ENCODE measurements at places on chromosomes 12 and 14.

- DNase-seq: no peak
Measured at GRCh38 chr12:90172524-90172923, 463.9 kb upstream of the ATP2B1 start.

DNA sequence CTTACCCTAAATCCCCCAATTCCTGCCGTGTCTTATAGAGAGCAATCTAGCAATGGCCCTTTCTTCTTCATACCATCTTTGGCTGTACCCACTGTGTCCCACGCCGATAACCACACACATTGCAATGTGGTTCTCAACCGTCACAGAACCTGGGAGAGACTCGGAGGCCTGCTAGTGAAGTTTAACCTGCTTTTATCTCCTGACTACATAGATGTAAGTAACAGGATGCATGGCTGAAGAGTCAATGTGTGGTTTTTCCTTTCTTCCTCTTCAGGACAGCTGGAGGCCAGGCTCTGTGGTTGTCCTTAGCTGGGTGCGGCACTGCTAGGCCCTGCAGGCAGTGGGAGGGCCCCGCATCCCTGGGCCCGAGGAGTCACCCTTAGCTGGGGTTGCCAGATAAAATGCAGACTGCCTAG is 51.3 kb downstream of the ZNF664 start:
- DNase-seq: peak; percentile 48

DNA sequence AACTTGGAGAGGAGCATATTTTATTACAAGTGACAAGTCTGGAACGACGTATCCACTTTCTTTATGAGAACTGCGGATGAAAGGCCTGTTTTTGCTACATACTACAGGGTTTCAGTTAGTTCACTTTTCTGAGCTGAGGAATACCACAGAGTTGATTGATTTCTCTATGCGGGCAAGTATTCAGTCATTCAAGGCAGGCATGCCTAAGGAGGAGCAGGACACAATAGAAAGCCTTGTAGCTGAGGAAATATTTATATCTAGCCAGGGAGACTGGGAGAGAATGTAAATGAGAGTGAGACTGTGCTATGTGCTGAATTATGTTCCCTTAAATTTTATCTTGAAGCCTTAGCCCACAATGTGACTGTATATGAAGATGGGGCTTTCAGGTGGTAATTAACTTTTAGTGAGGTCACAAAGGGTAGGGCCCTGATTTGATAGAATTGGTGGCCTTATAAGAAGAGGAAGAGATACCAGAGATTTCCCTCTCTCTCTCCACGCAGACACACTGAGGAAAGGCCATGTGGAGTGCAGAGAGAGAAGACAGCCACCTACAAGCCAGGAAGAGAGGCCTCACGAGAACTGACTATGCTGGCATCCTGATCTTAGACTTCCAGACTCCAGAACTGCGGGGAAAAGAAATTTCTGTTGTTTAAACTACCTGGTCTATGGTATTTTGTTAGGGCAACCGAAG is 459.0 kb upstream of the ATP2B1 start:
- no peak for DNase-seq

DNA sequence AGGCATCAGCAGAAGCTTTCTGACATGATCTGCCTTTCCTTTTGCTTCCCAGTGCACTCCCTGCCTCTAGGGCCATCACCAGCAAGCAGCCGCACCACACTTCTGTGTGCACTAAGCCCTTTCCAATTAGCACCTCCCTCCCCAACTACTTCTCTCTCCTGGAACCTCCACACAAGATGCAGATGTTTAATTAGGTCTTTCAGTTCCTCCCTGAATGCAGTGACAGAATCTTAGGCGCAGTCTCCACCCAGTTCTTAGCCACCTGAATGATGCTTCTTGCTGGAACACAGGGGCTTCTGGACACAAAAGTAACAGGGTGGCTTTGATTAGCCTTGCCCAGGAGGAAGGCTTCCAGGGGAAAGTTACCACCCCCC is 32.9 kb downstream of the NIN start:
- DNase-seq: no peak

- no peak for DNase-seq
Measured at GRCh38 chr12:57940915-57941164, 527 bp upstream of the ATP23 start.

GRCh38 chr12:115320967-115321366 is 637.0 kb upstream of the TBX3 start:
- no peak for DNase-seq

DNA sequence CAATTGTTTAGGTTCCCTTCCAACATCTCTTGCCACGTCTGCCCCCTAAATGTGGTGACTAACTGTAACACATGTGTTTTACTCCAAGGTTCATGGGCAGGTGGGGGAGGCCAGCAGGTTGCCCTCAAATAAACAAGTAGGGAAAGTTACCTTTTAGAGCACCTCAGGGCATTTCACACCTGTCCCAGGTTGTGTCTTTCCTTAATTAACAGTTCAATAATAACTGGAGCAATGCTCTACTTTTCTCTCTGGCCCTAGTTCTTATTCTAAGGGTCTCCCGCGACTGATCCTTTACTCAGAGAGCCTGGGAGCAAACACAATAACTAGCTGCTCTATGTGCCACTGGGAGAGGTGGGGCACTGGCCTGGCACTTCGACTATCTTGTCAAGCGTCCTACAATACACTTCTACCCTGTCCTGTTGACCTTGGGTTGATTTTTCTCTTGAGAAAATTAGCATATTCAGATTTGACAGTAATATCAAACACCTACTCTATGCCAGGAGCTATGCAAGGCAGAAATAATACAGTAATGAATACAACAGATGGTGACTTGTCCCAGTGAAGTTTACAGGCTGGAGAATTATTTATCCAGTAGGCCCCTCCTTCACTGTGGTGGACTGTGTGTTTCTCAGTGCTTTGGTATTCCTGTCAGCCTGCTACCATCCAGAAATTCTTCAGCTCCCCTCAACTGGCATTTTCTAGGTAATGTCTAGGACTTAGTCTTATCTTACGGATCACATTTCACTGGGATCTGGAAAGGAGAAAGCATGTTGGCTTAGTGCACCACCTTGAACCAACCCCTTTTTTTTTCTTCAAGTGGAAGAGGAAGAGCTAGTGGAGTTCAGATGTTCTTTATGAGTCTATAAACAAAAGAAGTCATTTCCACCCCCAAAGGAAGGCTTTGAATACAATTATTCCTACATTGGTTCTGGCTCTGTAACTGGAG is 202.6 kb downstream of the CRADD start:
- no peak for DNase-seq

DNA sequence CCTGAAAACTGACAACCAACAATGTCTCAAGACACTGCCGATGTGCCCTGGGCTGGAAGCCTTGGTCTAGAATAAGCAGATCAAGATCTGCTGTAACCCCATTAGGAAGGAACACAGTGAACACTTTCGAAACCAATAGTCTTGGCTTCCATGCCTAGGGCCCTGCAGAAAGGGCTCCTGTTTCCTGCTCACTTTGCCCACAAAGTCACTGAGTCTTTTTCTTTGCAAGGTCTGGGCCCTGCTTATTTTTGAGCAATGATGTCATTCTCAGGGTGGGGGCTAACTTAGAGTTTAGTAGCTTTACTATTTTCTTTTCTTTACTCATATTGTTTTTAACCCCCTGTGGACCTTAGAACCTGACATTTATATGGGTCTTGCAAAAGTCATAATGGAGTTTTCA is 704.2 kb upstream of the TMEM132C start:
- no peak for DNase-seq

GRCh38 chr14:47833011-47833410 is 157.6 kb upstream of the MDGA2 start:
- DNase-seq: no peak

DNA sequence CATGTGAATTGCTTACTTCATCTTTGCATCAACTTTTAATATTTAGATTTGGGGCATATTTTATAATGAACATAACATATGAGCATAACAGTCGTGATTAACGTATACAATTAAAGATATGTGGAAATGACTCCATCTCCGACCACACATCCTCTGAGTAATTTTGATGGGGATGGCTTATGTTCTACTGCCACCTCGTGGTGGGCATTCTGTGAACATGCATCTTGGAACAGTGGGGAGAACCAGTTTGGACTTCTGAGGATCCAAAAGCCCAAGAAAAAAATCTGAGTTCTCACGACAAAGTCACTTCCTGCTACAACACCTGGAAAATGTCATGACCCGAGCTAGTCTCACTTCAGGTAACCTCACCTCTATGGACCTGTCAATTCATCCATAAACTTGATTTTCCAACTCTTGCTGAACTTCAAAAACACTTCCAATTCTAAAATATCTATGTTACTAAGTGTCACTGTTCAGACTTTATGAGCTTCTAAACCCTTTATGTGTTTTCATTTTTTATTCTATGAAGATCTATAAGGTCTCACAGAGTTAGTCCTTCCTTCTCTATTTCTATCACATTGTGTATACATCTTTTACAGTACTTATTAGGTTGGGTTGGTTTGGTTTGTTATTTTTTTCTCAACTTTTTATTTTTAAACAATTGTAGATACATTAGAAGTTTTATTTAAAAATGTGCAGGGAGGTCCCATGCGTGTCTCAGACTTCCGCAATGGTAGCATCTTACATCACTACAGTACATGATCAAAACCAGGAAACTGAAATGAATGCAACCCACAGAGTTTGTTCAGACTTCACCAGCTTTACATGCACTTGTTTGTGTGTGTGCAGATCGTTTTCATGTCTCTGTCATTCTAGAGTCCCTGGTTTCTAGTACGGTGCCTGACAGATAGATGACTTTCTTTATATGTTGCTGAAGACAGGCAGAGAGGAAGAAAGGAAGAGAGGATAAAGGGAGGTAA is 38.2 kb upstream of the STAB2 start:
- peak; percentile 58 for DNase-seq

- no peak for DNase-seq
Measured at GRCh38 chr12:50913224-50913623, 39.1 kb upstream of the HIGD1C start.

DNA sequence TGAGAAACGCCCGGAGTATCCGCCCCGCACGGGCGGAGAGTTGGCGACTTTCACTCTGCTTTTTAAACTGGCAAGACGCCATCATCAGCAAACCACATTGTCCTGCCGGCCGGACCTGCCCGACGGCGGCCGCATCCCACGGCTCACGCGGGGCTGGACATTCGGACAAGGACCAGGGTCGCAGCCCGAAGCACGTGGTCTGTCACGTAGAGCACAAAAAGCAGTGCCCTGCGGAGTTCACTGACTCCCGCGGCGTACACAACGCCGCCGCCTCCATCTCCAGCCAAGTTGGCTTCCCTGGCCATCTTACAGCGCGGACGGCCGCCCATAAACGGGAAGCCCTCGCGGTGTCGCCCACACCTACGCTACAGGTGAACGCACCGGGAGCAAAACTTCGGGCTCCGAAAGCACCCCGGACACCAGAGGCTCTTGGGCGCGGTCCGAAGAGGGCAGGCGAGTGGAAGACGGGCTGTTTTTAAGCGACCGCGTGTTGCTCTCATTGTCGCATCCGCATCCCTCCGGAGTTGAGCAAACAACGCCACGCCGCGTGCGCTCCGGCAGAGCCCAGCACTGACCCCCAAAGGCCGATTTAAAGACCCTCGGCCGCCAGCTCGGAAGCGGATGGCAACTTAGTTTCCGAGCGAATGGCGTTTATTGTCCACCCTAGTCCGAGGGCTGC is 966 bp downstream of the SINHCAF start:
- peak; percentile 74 for DNase-seq

DNA sequence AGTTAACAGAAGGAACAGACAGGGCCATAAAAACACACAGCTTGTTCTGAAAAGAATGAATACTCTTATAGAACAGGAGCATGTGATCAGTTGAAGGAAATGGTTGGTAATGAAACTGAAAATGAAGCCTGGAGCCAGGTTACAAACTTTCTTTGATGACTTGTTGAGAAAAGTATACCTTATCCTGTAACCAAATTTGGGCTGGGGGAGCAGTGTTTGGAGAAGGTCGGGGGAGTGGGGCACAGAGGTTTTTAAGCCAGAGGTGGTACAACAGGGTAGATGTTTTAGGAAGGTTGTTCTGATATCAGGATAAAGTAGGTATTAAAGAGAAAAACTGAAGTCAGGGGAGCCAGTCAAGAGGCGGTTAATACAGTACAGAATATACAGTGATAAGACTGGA is 8.2 kb downstream of the GOLT1B start:
- DNase-seq: no peak

DNA sequence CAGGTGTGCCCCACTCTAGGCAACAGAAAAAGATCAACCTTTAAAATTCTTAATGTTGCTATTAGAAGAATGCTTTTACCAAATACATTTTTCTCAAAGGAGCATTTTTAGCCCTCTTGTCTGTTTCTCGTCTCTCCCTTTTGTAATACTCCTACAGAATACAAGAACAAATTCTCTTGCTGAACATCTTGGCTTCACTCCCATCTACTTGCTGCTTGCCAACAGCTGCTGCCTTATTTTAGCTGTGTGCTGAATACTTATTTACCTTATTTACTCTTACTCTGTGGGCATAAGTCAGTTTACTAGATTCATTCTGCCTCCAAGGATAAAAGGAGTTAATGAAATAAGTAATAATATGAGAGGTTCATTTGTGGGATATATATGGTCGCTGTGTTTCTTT is 70.8 kb downstream of the POLR3B start:
- DNase-seq: no peak

DNA sequence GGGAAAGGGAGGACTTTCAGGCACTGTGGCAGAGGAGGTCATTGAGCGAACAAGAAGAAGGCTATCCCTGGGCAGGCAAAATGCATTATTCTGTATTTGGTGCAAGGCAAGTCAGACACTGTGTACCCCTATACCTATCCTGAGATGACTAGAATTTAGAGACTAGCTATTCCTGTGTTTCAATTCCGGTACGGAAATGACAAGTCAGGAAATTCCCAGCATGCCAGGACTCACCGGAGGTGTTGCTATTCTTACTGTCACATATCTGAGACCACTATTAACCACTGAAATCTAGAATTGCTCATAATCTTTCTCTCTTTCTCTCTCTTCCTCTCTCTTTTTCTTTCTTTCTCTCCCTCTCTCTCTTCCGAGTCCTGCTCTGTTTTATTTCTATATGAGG is 297.1 kb downstream of the PDZRN4 start:
- DNase-seq: no peak
